ENCODE measurements at places on chromosomes 3 and 15.

- DNase-seq: no peak
These were observed 13.1 kb upstream of the SLC26A6 start for GRCh38 chr3:48648188-48648850.

- DNase-seq: no peak
These were observed 535.8 kb downstream of the TBL1XR1 start for GRCh38 chr3:176661432-176661964.

GRCh38 chr3:14773691-14774128 is 45.1 kb upstream of the FGD5 start:
- no peak for DNase-seq

DNA sequence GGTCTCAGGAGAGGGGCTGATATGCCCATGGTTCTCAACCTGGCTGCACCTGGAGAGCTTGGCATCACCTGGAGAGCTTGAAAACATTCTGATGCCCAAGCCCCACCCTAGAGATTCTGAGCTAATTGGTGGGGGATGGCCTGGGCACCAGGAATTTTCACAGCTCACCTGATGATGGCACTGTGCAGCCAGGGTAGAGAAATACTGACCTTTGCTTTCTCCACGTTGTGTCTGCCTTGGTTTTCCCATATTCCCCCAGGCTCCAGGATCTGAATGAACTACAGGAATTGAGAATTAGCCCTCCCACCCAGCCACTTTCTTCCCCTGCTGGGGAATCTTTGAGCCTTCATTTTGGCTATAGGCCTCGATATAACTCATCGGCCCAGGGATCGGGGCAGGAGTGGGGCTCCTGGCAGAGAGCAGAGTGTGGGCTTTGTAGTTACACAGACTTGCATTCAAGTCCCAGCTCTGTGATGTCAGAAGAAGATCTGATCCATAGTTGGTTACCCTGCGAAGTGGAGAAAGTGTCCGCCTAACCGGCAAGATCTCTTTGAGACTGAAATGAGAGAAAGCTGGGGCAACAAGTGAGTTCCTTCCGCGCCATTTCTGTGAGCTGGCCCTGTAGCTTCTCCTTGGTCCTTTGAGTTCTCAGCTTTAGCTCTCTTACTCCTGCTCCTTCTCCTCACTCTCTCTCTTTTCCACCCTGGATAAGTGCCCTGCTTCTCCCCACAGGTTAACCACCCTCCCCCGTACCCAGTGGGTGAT is 33.1 kb upstream of the UBE2Q2 start:
- DNase-seq: no peak

DNA sequence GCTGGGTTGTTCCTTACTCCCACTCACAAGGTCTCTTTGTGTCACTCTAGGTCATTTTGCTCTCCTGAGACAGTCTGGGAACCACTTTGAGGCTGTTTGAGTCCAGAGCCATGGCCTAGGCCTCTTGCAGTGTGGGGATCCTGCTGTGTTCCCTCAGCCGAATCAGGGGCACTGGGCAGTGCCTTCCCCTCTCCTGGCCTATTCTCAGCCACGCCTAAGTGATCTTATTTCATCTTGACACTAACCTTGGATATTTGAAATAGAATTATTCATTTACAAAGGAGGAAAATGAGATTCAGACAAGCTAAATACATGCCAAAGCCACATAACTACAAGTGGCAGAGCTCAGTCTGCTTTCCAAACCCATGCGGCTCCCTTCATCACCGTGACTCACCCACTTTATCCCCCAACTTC is 557.2 kb upstream of the TBL1XR1 start:
- no peak for DNase-seq

DNA sequence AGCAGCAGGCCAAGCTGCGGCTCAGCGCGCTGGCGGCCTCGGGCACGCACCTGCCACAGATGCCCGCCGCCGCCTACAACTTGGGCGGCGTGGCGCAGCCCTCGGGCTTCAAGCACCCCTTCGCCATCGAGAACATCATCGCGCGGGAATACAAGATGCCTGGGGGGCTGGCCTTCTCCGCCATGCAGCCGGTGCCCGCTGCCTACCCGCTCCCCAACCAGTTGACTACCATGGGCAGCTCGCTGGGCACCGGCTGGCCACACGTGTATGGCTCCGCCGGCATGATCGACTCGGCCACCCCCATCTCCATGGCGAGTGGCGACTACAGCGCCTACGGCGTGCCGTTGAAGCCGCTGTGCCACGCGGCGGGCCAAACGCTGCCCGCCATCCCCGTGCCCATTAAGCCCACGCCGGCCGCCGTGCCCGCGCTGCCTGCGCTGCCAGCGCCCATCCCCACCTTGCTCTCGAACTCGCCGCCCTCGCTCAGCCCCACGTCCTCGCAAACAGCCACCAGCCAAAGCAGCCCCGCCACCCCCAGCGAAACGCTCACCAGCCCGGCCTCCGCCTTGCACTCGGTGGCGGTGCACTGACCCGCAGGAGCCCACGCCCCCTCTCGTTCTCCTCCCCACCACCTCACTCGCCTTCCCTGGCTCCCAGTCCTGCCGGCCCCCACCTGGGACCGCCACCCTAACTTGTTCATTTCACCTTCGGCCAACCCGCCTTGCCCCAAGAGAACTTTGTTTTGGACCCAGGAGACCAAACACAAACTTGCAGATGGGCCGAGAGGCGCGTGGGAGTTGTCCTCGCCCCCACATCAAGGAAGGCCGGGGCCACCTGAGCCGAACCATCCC is 1.5 kb downstream of the FOXB1 start:
- DNase-seq: no peak

DNA sequence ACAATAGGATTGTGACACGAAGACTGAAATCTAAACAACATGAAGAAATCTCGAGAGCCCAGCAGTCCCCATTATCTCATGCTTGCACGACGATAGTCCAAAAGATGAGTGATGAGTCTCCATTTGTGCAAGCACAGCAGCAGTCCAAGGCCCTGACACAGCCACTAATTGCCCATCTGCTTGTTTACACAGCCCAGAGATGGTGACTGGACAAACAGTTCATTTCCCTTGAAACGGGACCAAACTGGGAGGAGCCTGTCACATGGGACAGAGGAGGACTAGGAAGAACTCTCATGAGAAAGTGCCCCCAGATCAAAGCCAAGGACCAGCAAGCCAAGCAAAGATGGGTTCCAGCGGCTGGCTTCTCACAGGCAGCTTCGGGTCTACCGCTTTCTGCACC is 121.0 kb downstream of the GREM1 start:
- no peak for DNase-seq

DNA sequence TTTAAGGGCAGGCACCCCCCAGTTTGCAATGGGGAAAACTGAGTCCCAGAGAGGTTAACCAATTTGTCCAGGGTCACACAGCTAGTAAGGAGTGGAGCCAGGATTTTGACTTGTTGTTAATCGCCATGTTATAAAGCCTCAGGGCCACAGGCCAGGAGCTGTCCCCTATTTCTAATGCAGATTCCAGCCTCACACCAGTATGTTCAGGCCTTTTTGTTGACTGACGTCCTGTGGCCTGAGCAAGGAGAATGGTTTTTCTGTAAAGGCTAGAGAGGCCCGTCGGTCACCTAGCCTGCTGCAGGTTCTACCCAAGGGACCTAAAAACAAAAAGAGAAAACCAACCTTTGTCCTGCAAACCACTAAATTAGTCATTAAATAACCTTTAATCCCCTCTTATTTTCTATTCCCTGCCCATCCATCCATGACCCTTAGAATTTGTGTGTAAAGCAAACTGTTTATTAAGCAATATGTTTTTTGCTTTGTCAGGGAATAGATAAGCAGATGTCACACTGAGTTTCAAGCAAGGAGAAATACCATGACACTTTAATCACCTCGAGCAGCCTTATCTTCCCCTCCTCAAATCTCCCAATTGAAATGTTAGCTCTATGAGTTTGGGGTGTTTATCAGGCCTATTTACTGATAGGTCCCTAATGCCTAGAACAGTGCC is 14.1 kb downstream of the ACOX2 start:
- DNase-seq: no peak

DNA sequence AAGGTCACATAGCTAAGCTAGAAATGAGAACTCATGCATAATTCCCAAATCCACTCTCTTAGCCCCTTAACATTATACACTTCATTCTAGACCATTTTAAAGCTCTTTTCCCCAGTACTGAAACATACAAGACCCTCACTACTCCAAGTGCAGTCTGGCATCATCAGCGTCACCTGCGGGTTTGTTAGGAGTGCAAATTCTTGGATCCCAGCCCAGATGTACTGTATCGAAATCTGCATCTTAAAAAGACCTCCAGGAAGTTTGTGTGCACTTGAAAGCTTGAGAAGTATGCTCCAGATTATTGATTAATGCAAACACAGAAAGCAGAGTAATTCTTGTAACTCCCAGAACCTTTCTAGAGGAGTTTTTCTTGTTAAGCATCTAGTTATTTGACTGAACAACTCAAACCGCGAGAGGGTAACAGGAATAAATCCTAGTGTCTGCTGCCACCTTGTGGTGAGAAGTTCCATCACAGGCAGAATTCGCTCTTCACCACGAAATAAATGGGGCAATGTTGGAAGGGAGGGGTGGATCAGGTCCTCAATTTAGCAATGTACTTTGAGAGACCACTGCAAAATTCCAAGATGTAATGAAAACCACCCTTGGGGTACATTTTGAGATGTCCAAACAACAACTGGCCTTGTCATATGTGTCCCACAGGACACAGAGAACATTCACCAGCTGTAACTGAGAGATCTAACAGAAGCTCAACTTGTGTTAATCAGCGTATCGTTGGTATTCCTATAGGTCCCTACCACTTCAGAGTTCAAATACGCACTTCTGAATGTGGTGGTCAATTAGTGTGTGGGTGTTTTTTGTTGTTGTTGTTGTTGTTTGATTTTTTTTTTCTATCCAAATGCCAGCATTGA is 583 bp upstream of the C3orf49 start:
- peak; percentile 3 for DNase-seq

- DNase-seq: no peak
These were observed 101.8 kb upstream of the LIPC start for GRCh38 chr15:58329781-58330671.

DNA sequence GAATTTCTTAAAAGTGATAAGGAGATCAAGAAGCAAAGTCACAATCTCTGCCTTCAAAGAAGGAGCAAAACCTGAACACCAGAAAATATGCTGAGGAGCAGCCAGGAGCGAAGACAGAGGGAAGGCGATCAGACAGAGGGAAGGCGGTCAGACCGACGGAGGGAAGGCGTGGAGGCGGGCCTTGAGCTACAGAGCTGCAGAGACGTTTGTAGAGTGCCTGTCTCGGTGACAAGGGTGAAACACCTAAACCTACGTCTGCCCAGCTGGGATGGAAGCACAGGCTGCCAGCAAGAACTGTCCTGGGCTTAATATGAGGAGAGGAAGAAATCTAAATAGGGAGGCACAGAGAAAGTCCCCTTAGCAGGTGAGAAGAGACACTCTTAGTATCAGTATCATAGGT is 476.0 kb downstream of the OCA2 start:
- DNase-seq: no peak

DNA sequence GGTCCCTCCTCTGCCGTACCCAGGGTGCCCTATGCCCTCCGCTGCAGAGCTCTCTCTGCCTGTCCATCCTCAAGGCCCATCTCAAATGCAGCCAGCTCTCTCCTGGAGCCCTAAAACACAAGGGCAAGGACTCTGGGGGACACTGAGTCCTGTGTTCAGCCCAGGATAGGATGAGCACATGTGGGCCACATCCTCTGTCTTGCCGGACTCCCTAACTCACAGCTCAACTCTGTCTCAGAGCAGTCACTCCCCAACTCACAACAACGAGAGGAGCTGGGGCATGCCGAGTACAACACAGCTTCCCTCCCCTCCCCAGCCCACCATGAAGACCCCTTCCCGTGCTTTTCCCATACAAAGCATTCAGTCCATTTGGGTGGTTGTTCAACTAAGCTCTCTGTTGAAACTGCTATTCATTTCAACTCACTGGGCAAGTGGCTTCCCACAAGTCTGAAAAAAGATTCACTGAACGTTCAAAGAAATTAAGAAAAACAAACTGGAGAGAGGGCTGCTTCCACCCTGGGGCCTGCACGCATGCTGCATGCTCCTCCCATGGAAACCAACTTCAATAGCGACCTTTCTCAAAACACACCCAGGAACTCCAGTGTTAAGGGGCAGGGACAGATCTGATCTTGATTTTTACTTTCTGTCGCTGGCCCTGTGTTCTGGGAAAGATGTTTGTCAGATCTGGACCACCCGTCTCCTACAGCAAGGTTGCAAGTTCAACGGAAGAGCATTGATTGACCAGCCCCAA is 124.3 kb upstream of the IGF1R start:
- no peak for DNase-seq

DNA sequence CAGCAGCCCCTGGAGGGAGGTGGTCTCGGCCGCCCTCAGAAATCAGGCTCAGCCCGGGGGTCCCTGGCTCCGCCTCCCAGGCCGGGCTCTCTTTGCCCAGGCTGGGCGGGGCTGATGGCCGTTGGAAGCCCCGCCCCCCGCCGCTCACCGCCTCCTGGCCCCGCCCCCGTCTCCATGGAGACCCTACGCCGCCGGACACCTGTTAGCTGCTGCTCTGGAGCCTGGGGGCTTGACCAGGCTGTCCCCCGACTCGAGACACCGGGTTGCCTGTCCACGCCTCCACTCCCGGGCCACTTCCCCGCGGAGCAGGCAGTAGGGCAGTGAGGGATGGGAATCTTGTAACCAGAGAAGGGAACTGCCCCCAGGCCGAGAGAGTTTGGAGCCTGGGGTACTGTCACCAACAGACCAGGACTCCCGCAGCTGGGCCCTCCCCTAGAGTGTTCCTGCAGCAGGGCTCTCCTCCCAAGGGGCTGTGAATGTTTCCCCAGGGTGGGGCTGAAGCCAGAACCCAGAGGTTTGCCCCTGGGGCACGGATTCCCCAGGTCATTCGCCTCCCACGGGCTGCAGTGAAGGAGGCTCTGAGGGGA is 27.8 kb upstream of the RPL32 start:
- DNase-seq: no peak

GRCh38 chr3:127329631-127330285 is 41.9 kb upstream of the PRR20G start:
- DNase-seq: no peak

DNA sequence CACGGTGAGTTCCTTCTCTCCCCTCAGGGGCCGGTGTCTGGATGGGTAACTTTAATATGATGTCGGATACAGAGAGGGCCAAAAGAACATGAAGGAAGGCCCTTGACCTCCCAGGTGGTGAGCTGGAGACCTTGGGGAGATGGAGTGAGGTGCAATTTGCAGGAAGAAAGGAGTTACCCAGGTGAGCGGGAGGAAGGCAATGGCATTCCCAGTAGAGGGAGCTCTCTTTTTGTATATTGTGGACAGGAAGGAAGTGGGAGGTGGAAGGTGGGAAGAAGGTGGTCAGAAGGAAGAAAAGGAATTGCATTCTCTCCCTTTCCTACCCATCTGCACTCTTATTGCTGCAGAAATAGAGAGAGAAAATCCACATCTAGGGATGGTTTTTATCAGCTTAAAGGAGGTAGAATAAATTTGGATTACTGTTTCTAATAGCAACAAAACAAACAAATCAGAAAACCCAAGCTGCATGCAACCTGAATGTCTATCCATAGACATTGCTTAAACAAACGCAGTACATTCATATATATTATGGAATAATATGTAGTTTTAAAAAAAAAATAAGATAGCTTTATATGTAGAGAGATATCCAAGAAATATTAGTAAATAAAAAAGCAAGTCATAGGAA is 169.0 kb upstream of the TSC22D2 start:
- peak; percentile 47 for DNase-seq

GRCh38 chr15:25825207-25825606 is 37.9 kb downstream of the ATP10A start:
- DNase-seq: no peak

GRCh38 chr3:56822501-56822900 is 20.8 kb upstream of the ARHGEF3 start:
- no peak for DNase-seq

GRCh38 chr3:25558121-25558520 is 106.6 kb downstream of the TOP2B start:
- no peak for DNase-seq
